NCI-H748 treated with DMSO at 0.1 percent for 48 hours (cell line): ENCODE measurements at places on chromosomes 2 and 18.
A peak's percentile ranks its signal among the peaks of the same experiment; 100 is the strongest.

- DNase-seq, result no peak
Measured at GRCh38 chr2:196046123-196046917, 22.3 kb downstream of the DNAH7 start.

GRCh38 chr2:61463769-61464475 lies 7.0 kb downstream of the USP34 start:
- DNase-seq, result no peak

- DNase-seq, result no peak
Measured at GRCh38 chr2:207180741-207181140, 15.0 kb upstream of the KLF7 start.

GRCh38 chr2:168085801-168086361 lies 161.5 kb downstream of the STK39 start:
- DNase-seq, result no peak

- no peak for DNase-seq
Measured at GRCh38 chr2:37711308-37711731, 39.9 kb upstream of the CDC42EP3 start.

GRCh38 chr18:23738151-23738550 lies 48.9 kb downstream of the LAMA3 start:
- no peak for DNase-seq

- peak; percentile 42 for DNase-seq
Measured at GRCh38 chr2:229714080-229714735, at the start of gene DNER. Gene DNER, minus strand, starts transcription at chr2:229714555. Its CDS starts 132 bp downstream, at chr2:229714423.

DNA sequence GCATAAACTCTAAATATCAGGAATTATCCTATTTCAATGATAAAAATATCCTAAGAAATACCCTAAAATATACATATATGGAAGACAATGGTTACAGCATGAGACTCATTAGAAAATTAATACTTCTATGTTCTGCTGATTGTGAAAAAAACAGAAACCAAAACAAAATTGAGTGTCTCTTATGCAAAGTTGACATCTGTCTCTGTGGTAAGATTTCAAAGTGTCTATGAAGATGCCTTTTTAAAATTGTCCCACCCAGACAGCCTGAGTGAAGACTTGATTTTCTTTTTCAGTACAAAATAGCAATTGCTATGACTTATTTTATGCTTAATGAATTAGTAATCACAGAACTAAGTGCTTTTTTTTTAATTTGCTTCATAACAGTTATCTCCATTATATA lies 1368.4 kb upstream of the LRRTM1 start:
- DNase-seq, result no peak

DNA sequence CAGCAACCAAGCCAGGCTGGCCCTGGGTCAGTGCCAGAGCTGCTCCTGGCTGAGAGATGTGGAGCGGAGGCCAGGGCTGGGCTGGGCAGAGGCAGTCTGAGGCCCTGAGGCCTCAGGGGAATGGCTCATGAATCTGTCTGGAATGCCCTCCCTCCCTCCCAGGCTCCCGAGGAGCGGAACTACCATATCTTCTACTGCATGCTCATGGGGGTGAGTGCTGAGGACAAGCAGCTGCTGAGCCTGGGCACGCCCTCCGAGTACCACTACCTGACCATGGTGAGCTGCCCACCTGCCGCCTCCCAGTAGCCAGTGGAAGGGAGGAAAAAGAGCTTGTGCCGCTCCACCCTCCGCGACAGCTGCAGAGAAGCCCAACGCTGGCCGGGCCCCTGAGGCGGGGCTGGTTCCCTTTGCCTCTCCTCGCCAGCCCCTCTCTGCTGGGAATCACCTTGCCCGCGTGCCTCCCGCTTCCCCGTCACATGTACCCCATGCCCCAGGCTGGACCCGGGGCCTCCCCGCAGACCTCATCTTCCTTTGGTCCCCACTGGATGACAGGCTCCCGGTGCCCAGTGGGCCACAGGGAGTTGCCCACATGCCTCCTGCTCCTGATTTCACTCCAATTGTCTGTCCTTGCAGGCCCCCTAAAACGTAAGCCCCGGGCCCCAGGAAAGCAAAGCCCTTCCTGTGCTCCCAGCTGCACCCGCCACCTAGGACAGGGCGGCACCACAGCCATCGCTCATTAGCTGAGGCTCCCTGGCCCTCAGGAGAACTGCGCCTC lies 41.1 kb downstream of the MYO7B start:
- DNase-seq, result no peak

GRCh38 chr2:226690461-226691024 lies 109.1 kb downstream of the IRS1 start:
- no peak for DNase-seq

GRCh38 chr18:67143028-67143427 lies 373.5 kb downstream of the DSEL start:
- DNase-seq, result no peak
